ENCODE measurements at places on chromosomes 6 and 20.

DNA sequence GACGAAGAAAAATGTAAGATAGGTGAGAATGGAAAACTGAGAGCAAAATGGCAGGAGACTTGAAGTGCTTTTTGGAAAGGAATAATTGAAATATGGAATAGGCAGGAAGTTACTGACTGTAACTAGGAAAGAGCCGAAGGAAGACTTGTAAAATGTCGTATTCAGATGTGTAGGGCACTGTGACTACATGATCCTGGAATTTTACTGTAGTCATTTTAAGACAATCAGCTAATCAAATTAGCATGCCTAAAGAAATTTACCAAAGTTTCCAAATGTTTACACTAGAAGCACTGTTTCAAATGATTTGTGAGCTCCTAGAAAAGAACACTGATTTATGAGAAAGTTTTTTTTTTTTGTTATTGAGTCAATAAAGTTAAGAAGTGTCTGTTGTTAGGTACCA, 21.2 kb upstream of the ADIG start:
- no peak for DNase-seq

- DNase-seq = no peak
Observed at GRCh38 chr6:109420751-109421150, 19.7 kb downstream of the PPIL6 start.

- DNase-seq = peak; percentile 41
Observed at GRCh38 chr6:36735110-36736071, 37.8 kb downstream of the RAB44 start.

DNA sequence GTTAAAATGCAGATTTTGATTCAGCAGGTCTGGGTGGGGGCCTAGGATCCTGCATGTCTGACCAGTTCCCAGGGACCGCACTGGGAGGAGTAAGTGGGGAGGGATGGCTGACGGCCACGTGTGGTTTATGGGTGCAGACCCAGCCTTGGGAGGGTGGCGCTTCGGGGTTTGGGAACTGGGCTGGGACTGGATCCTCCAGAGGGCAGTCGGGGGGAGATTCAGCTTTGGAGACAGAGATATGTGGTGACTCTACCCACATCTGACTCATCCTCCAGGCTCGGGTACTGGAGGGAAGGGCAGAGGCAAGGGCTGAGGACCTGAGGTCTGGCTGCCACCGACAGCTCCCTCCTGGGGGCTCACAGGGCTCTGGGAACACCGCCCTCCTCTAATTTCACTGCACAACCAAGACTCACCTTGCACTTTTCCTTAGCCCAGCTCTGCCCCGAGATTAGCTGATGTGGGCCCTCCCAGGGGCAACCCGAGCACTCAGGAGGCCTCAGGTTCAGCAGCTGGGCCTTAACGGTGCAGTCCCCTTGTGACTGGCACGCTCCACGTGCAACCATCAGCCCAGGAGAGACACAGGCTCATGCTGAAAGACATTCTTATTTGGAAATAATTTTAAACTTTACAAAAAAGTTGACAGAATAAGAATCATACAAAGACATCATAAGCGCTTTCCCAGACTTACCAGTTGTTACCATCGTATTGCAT, 172.8 kb upstream of the PMEPA1 start:
- no peak for DNase-seq

Data from CD4-positive, alpha-beta T cell treated with Interleukin-17A for 4 hours (primary cell).